ENCODE measurements at places on chromosomes 3 and 15.

- DNase-seq, result no peak
Measured at GRCh38 chr15:96460106-96460505, 129.6 kb downstream of the NR2F2 start.

GRCh38 chr15:69359722-69360121, 54.4 kb upstream of the KIF23 start:
- DNase-seq, result no peak

DNA sequence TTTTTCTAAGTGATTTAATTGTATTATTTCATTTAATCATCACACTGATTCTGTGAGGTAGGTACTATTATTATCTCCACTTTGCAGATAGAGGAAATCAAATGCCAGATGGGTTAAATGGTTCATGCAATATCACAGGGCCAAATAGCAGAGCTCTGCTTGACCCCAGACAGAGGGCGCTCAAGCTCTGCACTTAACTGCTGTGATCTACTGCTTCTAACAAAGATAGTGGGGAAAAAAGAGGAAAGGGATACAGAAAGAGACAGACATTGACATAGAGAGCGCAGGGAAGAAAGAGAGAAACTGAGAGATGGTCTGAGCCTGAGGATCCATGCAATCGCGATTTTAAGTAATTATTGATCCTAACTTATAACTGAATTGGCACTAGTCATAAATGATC, 279.1 kb upstream of the THRB start:
- peak; percentile 69 for DNase-seq

DNA sequence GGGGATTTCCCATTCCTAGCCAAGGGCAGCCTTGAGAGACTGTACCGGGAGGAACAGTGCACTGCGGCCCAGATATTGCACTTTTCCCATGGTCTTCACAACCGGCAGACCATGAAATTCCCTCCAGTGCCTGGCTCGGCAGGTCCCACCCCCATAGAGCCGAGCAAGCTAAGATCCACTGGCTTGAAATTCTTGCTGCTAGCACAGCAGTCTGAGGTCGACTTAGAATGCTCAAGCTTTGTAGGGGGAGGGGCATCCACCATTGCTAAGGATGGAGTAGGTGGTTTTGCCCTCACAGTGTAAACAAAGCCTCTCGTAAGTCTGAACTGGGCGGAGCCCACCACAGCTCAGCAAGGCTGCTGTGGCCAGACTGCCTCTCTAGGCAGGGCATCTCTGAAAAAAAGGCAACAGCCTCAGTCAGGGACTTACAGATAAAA, 156.3 kb downstream of the FRMD5 start:
- DNase-seq, result no peak

DNA sequence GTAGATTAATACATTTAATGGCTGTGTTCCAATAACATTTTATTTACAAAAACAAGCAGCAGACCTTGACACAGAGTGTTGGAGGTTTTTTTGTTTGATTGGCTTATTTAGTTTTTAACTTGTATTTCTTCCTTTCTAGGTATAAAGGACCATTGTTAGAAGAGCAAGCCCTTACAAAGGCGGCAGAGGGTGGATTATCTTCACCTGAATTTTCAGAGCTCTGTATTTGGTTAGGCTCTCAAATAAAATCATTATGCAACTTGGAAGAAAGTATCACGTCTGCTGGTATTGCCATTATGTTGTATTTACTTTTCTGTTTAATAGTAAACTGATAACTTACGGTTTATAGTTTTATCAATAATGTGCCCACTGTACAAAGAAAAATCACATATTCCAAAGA, 10.0 kb downstream of the FAM98B start:
- DNase-seq, result no peak
